ENCODE measurements at places on chromosomes 7 and 10.

DNA sequence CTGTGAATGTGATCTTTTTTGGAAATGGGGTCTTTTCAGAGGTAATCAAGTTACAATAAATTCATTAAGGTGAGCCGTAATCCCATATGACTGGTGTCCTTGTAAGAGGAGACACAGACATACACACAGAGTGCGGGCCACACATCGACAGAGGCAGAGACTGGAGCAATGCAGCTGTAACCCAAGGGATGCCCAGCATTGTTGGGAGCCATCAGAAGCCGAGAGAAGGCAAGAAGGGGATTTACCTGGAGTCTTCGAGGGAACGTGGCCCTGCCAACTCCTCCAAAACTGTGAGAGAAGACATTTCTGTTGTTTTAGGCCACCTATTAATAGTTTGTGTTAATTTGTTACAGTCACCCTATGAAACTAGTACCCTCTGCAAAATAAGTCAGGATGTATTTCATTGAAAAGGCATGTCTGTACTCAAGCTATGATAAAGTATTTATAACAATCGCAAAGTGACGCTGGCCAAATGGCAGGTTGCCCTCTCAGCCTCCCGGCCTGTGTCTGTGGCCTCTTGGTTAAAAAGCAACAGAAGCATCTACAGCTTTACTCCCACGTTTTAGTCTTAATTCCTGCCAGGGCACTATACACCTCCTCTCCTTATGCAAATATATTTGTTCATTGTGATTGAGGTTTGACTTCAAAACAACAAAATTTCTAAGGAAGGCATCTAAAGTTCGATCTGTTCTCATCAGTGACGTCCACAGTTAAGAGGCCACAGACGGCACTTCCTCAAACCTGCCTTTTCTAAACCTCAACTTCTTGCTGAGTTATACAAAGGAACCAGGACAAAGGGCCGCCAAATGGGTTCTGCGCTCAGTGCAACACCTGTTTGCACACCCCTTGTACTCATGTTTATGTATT is 46.8 kb downstream of the HIPK2 start:
- DNase-seq, result no peak

GRCh38 chr10:98253499-98253898 is 14.5 kb downstream of the LOXL4 start:
- DNase-seq, result no peak

GRCh38 chr10:88500656-88501055 is 82.5 kb downstream of the RNLS start:
- no peak for DNase-seq

GRCh38 chr7:50466815-50467585 is 16.9 kb upstream of the FIGNL1 start:
- DNase-seq, result no peak

DNA sequence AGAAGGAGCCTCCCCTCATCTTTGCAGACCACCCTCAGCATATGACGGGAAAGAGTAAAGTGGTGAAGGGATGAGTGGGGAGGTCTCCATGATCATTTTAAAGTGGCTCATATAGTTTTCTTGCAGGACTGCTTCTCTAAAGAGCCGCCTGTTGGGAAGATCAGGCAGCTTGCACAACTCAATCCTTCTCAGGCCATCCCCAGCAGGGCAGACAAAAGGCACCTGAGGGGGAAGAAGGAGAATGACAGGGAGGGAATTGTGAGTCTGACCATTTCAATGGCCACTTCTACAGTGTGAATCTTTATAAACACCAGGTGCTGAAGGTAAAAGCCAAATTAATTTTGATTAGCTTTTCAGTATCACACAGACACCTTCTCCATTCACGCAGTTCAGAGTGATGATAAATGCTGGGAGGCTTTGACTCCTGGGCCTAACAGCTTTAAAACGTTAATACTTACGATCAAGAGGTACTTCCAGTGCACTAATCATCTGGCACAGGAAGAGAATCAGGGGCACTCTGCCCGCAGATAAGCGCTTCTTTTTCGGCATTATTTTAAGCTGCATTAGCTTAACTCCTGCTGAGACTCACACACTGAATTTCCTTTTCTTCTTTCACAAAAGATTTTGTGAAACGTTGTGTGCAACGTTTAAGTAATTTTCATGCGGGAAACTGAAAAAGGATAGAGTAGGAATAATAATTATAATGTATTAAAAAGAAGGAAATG is 109.5 kb upstream of the LAMB4 start:
- DNase-seq, result no peak

DNA sequence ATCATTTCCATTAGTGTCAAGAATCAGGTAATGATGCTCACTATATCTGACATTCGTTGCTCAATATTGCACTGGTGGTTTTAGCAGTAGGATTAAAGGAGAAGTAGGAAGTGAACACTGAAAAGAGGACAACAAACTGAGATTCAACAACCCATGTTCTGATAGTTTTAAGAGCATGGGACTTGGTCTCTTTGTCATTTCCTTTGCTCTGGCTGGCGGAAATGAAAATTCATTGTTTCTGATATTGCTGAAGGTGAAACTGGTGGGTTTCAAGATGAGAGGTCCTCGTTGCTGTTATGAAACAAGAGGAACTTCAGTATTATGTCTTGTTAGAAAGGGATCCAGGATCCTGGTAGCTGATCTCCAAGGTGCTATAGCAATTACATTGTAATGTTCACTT is 129.0 kb downstream of the DNAH11 start:
- no peak for DNase-seq

DNA sequence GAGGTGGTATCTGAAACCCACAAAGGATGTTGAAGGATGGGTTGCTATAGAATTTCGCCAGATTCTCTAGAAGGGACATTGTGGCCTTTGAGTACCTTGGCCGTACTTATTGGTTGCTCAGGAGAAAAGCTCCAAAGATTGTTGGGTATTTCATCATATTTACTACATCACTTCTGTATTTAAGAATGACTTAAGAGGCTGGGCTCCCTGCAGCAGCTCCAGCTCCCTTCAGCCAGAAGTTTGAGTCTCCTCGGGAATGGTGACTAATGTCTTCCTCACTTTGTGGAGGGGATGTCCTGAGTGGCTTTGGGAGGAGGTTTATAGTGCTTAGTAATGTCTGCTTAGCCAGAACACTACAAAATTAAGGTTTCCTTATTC is 18.1 kb downstream of the MINDY4 start:
- DNase-seq, result no peak

- peak; percentile 84 for DNase-seq
Measured at GRCh38 chr7:55534262-55534915, 37.9 kb downstream of the VOPP1 start.

DNA sequence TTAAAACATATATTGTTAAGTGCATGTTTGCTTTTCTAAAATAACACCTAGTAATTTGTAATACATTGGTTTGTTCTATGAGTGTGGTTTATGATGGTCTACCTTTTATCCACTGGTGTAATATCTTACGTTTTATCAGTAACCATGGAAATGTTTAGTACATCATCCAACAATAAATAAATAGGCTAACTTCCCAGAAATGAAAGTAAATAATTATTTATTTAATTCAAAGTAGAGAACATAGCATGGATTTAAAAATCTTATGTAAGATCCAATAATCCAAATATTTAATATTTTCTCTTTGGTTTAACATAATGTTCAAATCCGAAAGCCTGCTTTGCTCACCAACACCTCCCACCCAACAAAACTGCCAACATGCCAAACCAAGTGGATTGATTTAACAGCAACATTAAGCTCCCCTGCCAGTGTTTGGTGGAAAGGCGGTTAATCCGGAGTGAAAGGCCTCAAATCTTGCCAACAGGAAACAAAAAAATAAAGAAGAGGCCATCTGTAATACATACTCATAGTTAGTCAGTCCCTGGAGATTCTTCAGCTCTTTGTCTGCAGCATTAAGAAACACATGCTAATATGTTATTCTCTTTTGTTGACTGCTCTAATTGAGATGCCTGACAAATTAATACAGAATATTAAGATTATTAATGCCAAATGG is 897.8 kb downstream of the CNTNAP2 start:
- no peak for DNase-seq

DNA sequence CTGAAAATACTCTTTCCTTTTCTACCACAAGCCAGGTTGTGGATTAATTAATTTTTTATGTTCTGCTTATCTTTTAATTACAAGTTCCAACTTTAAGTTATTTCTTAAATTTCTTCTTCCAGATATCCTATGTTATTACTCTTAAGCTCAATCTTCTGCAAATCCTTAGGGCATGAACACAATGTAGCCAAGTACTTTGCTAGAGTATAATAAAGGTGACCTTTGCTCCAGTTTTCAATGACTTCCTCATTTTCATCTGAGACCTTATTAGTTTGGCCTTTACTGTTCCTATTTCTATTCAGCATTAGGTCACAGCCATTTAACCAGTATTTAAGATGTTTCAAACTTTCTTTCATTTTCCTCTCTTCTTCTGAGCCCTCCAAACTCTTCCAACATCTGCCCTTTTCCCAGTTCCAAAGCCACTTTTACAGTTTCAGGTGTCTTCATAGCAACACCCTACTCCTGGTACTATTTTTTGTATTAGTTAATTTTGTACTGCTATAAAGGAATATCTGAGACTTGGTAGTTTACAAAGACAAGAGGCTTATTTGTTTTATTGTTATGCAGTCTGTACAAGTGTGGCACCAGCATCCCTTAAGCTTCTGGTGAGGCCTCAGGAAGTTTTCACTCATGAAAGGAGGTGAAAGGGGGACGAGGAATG is 886.2 kb upstream of the GHITM start:
- no peak for DNase-seq

GRCh38 chr10:54368984-54369383 is 432.0 kb downstream of the PCDH15 start:
- DNase-seq, result no peak

- no peak for DNase-seq
Measured at GRCh38 chr10:132497861-132498561, 39.6 kb upstream of the INPP5A start.

DNA sequence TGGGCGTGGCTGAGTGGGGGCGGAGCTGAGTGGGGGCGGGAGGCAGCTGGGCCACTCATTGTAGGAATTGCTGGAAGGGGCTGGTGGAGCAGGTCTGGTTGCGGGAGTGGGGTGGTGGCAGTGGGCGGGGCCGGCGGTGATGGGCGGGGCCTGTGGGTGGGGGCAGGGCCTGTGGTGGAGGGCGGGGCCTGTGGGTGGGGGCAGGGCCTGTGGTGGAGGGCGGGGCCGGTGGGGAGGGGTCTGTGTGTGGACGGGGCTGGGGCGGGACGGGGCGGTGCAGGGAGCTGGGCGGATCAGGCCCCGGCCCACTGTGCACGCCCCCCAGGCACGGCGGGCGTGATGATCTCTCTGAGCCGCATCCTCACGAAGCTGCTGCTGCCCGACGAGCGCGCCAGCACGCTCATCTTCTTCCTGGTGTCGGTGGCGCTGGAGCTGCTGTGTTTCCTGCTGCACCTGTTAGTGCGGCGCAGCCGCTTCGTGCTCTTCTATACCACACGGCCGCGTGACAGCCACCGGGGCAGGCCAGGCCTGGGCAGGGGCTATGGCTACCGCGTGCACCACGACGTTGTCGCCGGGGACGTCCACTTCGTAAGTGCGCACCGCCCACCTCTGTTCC is 14.0 kb downstream of the SLC29A4 start:
- DNase-seq, result peak; percentile 58

DNA sequence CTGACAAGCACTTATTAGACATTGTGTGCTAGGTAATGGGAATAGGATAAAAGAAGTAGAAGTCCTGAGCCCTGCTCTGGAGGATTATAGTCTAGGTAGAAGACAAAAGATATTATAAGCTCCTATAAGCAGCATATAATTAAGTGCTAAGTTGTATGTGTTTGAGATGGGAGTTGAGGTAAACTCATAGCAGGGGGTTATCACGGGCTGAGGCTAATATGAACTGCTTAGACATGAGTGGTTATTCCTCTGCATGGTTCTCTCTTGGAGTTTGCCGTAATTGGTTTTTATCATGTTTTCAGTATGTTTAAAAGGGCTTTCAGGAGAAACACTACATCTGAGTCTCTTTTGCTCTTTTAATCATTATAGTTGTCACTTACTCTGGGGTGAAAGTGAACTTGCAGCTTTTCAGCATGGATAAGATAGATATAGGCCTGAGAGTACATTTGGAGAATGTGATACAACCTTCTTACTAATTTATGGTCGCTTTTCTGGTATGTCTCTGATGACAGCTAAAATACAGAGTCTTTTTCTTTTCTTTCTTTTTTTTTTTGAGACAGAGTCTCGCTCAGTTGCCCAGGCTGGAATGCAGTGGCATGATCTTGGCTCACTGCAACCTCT is 39.0 kb downstream of the SMNDC1 start:
- DNase-seq, result no peak

DNA sequence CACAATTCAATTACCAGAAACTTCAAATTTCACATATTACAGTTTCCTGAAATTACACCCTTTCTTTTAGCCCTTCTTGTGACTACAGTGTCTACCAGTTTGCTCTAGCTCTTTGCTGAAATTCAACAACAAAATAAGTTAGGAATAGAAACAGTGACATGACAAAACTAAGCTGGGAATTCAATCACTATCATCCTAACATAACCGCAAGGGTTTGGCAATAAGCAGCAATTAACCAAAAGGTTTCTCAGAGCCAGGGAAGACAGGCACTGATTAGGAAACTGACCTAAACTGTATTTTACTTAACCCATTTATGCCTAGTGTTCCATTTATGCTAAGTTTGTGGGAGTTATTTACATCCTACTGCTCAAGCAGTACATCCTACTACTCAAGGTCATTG is 31.3 kb downstream of the HIBADH start:
- DNase-seq, result no peak

- DNase-seq, result no peak
Measured at GRCh38 chr7:47885309-47885986, 62.8 kb downstream of the PKD1L1 start.

GRCh38 chr10:79982362-79982800 is 33.5 kb upstream of the SFTPD start:
- DNase-seq, result no peak

GRCh38 chr7:151139071-151139790 is 28.3 kb downstream of the GBX1 start:
- DNase-seq, result no peak

- DNase-seq, result no peak
Measured at GRCh38 chr7:157952841-157953645, 616.2 kb downstream of the DNAJB6 start.

DNA sequence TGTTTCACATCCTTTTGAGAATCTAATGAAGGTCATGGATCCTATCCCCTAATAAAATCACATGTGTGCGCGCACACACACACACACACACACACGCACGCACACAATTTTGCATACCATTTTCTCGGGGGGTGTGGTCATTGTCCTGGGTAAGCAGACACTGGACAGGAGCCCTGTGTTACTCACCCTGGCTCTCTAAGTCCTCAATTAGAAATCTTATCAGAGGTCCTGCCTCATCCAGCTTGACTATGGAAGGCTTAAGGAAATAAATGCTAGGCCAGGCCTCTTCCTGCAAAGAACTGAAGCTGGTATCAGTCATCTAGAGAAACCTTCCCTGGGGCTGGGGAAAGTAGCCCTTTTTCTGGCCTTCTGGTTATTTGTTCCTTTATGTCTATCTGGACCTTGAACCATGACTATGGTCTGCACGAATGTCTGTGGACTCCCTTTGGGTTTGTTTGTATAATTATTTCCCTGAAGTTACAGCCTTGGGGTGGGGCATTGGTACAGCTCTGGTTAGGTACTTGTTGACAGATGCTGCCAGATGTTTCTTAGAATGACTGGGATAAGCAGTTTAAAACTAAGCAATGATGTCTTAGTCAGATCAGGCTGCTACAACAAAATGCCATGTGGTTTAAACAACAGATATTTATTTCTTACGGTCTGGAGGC is 208.5 kb downstream of the CCDC3 start:
- DNase-seq, result no peak
